ENCODE measurements at places on chromosomes 3 and 15.
A peak's percentile ranks its signal among the peaks of the same experiment; 100 is the strongest.

GRCh38 chr15:22939652-22940061, 40.5 kb downstream of the CYFIP1 start:
- no peak overlapping the region for H3K27ac ChIP-seq
- H3K27me3 ChIP-seq: no peaks in the 10 kb centered on the region
- no peaks in the 10 kb centered on the region for H3K4me1 ChIP-seq
- peaks cover 84% of the 10 kb centered on the region for H3K36me3 ChIP-seq

DNA sequence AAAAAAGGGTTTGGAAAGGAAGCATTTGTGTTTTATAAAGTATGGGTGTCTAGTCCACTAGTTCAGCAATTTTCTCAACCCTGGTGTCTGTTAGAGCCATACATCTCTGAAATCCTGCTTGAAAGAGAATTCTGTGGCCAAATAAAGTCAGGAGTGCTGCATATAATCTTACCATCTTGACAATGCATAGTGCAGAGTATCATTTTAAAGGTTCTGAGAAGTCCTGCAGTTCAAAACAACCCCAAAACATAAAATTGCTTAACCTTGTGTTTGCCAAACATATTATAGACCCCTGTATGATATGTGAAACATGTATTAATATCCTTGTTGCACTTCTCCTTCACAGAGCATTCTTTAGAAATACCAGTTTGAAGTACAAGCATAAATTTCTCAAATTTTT, 191.3 kb downstream of the THSD4 start:
- H3K27me3 ChIP-seq: no peaks in the 10 kb centered on the region
- DNase-seq: no peak
- no peak overlapping the region for H3K4me3 ChIP-seq
- H3K36me3 ChIP-seq: no peaks in the 10 kb centered on the region
- no peaks in the 10 kb centered on the region for H3K4me1 ChIP-seq

GRCh38 chr15:52251144-52251860, 44.3 kb downstream of the MYO5C start:
- no peak for DNase-seq
- no peak overlapping the region for H3K4me3 ChIP-seq
- H3K36me3 ChIP-seq: peaks cover 27% of the 10 kb centered on the region
- no peaks in the 10 kb centered on the region for H3K27me3 ChIP-seq
- no peak overlapping the region for H3K27ac ChIP-seq

GRCh38 chr15:99113547-99114271, 8.8 kb downstream of the SYNM start:
- DNase-seq: no peak
- no peak overlapping the region for H3K27ac ChIP-seq
- peaks cover 7% of the 10 kb centered on the region for H3K36me3 ChIP-seq
- H3K4me3 ChIP-seq: no peak overlapping the region

DNA sequence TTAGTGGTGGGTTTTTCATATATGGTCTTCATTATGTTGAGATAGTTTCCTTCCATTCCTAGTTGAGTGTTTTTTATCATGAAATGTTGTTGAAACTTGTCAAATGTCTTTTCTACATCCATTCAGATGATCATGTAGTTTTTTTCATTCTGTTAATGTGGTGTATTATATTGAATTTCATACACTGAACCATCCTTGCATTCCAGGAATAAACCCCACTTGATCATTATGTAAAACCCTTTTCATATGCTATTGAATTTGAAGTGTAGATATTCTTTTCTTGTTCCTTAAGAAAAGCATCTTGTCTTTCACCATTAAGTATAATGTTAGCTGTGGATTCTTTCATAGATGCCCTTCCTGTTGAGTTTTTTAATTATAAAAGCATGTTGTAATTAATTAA, 42.9 kb downstream of the PIAS1 start:
- H3K27ac ChIP-seq: no peak overlapping the region
- DNase-seq: no peak
- no peaks in the 10 kb centered on the region for H3K4me1 ChIP-seq
- no peaks in the 10 kb centered on the region for H3K27me3 ChIP-seq

- no peak overlapping the region for H3K4me3 ChIP-seq
- H3K27me3 ChIP-seq: no peaks in the 10 kb centered on the region
- no peak overlapping the region for H3K27ac ChIP-seq
- no peaks in the 10 kb centered on the region for H3K4me1 ChIP-seq
- H3K36me3 ChIP-seq: peaks cover 14% of the 10 kb centered on the region
Observed at GRCh38 chr15:67510597-67511190, 10.2 kb upstream of the C15orf61 start.

GRCh38 chr3:197466586-197467399, 89.0 kb downstream of the BDH1 start:
- no peak for DNase-seq
- no peak overlapping the region for H3K27ac ChIP-seq
- peaks cover 7% of the 10 kb centered on the region for H3K4me1 ChIP-seq
- H3K27me3 ChIP-seq: no peaks in the 10 kb centered on the region
- no peaks in the 10 kb centered on the region for H3K36me3 ChIP-seq
- no peak overlapping the region for H3K4me3 ChIP-seq

DNA sequence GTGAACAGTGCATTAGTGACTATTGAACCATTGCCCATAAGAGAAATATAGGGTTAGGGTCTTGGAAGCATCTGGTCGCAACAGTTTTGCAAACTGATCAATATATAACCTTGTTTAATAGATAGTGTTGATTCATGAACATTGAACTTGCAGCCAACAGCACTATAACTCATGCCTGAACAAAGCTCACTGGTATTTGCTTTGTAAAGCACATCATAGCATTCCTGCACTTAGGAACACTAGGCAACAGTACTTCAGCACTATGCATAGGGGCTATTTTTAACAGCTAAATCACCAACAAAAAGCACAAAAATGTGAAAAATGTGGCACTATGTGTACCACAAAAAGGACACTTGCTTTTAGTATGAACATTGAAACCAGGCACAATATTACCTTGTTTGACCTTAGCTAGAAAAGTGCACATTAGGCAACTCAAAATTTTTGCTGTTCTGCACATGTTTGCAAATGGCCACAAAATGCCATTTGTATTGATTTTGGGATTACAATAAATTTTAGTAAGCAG, 68.0 kb downstream of the OXNAD1 start:
- no peak overlapping the region for H3K27ac ChIP-seq
- H3K4me3 ChIP-seq: no peak overlapping the region
- no peaks in the 10 kb centered on the region for H3K4me1 ChIP-seq
- no peaks in the 10 kb centered on the region for H3K27me3 ChIP-seq
- H3K36me3 ChIP-seq: peaks cover 38% of the 10 kb centered on the region
- no peak for DNase-seq

- H3K4me3 ChIP-seq: no peak overlapping the region
- no peaks in the 10 kb centered on the region for H3K36me3 ChIP-seq
- DNase-seq: peak; percentile 58
- H3K27me3 ChIP-seq: no peaks in the 10 kb centered on the region
- H3K27ac ChIP-seq: peak overlapping the region; percentile 61
- peaks cover 49% of the 10 kb centered on the region for H3K4me1 ChIP-seq
Observed at GRCh38 chr3:195550723-195551122, 7.6 kb upstream of the PPP1R2 start.

GRCh38 chr15:62392376-62392775, 227.3 kb upstream of the C2CD4B start:
- no peaks in the 10 kb centered on the region for H3K27me3 ChIP-seq
- peak overlapping the region; percentile 66 for H3K4me3 ChIP-seq
- H3K36me3 ChIP-seq: no peaks in the 10 kb centered on the region
- no peak overlapping the region for H3K27ac ChIP-seq
- peaks cover 9% of the 10 kb centered on the region for H3K4me1 ChIP-seq

DNA sequence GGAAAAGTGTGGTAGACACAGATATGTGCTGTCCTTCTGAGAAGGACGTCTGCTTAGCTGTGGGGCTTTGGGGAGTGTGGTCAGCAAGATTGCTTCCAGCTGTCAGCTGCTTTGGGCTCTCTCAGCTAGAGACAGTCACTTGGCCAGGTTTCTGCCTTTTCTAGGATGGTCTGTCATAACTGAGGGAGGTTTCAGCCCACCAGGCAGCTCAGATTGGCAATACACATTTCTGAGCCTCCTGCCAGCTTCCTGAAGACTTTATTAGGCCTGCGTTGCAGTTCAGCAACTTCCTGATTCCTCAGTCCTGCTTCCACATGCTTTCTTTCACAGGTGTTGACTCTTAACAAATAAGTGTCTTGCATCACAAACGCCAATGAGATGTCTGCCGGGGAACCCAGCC, 286.5 kb downstream of the SQOR start:
- no peaks in the 10 kb centered on the region for H3K27me3 ChIP-seq
- no peak for DNase-seq
- H3K36me3 ChIP-seq: no peaks in the 10 kb centered on the region

Measured in large intestine (tissue), 12 donors.